ENCODE measurements at places on chromosomes 5 and 9.

DNA sequence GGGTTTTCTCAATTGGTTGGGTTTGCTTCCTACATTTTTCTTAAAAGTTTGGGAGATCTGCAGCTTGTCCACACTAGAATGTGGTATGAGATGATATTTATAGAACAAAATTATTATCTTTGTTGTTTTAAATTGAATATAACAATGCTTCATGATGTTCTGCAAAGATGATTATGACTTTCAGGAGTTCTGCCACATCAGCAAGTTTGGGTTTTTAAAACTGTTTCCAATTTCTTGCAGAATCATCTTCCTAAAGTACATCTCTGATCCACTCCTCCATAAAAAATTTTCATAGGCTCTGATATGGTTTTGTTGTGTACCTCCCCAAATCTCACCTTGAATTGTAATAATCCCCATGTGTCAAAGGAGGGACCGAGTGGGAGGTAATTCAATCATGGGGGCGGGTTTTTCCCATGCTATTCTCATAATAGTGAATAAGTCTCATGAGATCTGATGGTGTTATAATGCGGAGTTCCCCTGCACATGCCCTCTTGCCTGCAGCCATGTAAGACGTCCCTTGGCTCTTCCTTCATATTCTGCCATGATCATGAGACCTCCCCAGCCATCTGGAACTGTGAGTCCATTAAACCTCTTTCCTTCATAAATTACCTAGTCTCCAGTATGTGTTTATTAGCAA lies 119.1 kb upstream of the PTGER4 start:
- peak; percentile 4 for DNase-seq

- no peak for DNase-seq
Measured at GRCh38 chr5:149552553-149553160, 1.4 kb upstream of the CSNK1A1 start.

- no peak for DNase-seq
Measured at GRCh38 chr9:112010537-112010936, 113.9 kb downstream of the UGCG start.

- DNase-seq, result no peak
Measured at GRCh38 chr5:105167092-105167491, 1604.5 kb upstream of the NUDT12 start.

- no peak for DNase-seq
Measured at GRCh38 chr5:102857076-102857818, 102.1 kb downstream of the PAM start.

DNA sequence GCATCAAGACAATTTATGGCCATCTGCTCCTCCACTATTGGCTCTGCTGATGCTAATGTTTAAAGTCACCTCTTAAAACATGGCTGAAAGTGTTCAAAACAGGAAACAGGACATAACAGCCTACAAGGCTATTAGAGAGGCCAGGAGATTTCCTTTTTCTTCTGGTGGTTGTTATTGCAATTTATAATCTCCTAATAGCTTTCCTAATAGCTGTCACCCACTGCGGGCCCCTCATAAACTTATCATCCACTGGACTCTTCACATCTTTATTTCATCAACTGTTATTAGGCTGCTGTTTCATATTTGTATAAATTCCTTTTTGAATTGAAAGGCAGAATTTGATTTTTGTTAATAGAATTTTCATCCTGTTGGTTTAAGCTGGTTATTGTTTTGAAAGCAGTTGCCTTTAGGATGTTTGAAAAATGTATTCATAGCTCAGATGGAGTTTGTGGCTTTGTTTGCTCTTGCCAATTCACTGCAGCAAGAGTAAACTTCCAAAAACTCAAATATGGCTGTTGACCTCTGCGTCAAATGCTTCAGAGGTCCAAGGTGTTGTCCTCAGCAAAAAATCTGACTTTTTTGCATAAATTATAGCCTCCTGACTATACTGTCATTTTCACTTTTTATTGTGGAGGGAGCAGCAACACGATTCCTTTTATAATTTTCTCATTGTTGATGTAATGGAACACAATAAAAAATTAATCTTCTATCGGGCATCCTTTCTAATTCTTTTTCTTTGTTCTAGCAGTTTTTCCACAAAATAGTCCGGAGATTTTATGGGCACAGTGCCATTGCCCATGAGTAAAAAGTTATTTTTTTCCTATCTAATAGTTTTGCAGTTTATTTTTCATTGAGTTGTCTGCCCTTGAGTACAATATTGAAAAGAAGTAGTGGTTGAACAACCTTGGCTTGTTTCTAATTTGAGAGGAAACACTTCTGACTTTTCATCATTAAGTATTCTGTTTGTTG lies 69.3 kb downstream of the MAT2B start:
- no peak for DNase-seq

DNA sequence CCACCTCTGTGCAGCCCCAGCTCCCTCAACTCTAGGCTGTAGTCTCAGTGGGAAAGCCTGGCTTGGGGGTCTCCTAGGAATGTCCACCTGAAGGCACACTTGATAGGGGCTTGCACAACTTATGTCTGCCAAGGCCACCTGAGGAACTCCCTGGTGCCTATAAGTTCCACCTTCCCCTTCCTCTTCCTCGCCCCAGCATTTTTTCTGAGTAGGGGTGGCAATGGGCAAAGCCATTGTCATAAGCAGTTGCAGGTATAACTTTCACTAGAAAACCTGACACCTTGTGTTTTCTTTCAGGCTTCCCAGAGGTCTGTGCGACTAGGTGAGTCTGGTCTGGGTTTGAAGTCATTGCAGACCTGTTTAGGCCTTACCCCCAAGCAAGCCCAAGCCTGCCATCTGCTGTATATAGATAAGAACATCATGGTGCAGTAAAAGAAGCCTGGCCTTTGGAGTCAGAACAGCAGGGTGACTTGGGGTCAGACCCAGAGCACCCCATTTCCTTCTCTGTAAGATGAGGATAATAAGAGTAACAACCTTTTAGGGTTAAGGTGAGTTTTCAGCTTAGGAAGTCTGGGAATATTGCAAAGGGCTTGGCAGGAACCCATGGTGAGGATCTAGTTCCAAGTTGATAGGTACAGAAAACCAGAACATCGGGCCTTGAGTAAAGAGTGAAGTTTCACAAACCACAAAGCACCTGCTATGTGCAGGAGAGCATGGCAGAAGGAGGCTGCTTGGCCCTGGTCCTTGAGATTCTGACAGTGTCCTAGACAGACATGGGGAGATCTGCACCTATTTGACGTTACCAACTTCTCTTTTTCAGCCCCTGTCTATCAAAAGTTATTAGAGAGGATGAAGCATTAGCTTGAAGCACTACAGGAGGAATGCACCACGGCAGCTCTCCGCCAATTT lies 33.8 kb downstream of the TGFBI start:
- no peak for DNase-seq

DNA sequence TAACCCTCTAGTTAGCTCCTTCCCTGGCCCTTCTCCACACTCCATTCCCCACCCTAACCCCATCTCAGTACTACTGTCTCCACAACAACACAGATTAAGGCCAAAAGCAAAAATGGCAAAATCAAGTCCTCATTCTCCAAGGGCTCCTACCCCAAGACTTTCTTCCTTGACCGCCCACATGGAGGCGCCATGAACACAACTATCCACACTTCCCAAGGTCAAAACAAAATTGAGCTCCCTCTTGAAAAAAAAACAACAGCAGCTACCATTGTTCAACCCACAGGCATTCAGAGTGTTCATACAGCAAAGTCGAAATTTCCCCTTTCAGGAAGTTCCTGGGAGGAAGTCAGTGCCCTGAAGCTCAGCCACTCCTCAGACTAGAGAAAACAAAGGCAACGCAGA lies 54.4 kb downstream of the GNAQ start:
- peak; percentile 30 for DNase-seq

DNA sequence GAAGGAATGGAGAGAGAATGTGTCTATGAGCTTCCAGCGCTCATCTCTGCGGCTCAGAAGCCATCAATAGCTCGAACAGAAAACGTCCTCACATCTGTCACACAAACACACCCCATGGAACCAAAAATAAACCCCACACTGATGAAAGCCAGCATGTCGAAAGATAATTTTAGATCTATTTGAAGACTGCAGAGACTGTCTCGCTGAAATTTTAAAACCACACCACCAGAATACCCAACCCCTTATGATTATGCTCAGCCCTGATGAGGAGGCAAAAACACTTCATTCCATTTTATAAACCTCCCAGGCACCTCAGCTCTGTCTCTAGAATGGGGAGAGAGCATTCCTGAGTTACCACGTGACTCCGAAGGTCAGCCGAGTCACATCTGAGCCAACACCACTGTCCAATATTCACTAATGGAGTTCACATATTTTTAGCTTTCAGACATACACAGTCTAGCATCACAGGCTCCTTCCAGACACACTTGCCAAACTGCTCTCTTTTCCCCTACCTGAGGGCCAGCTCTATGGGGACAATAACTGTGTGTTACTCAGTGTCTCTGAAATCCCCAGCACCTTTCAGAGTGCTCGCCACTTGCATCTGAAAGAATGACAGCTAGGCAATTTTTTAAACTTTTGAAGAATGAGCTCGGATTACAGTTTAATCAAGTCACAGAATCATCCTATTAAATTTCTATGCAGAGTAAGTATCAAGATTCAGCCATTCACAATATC lies 63.2 kb downstream of the SERINC5 start:
- DNase-seq, result no peak

DNA sequence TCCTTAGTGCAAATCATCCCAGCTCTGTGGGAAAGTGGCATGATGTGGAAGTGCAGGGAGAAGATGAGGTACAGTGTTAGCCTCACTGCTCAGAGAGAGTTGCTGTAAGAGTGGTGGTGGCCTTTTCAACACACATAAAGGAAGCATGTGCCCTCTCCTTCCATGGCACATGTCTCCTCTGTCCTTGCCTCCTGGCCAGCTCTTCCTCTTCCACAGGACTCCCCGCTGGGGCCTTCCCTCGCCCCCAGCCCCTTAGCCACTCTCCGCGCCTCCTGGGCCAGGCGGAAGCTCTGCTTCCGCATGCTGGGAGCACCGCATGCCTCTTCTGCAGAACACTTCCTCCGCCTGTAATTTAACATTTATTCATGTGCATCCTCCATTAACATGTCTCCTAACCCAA lies 4.8 kb upstream of the KCNMB1 start:
- no peak for DNase-seq
